ENCODE measurements at places on chromosomes 4 and X. TPM values are rescaled to one million over a fixed set of nuclear protein-coding genes. Genes with fewer than 3 reads are reported as not detected.

DNA sequence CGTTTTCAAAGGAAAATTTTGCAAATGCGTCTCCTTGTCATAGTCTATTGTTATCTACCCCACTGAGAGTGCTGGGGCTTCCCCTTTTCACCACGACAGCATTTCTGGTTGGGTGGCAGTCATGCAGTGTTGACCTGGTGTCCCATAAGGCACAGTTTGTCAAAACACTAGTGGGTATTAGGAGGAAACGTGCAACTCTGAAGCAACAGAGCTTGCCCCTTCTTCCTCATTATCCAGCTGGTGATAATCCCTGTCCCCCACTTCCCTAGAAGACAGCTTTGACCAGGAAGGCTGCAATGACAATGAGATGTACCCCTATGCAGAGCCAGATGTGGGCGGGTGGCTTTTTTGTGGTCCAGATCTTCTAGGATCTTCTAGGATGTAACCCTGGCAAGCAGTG is 1.8 kb downstream of the TBC1D1 start:
- DNase-seq, result no peak

WNK3 gene
- 0.15 TPM for total RNA-seq

- no peak for DNase-seq
Observed at GRCh38 chrX:96407072-96407471, 277.6 kb upstream of the DIAPH2 start.

- DNase-seq, result no peak
Observed at GRCh38 chr4:5658974-5659373, 49.4 kb downstream of the EVC2 start.

GRCh38 chrX:97389761-97390192 is 506.1 kb downstream of the RPA4 start:
- DNase-seq, result no peak

ATP1B4 gene
- 41.5 TPM for total RNA-seq

SAGE1 gene
- not detected for total RNA-seq

DNA sequence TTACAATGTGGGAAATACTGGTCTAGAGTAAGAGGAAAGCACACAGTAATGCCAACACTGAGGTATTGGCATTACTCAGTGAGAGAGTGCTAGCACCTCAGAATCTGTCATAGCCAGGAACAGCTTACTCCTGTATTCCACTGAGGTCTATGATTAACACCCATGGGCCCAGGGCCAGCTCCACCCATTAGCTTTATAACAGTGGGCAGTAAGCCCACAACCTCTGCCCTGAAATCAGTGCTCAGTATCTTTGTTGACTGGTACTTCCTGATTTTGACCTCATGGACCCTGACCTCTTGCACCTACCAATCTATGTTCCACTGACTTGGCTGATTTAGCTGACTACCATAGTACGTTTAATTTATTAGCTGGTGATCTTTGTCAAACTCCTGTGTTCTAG is 56.1 kb downstream of the LANCL3 start:
- DNase-seq, result no peak

DNA sequence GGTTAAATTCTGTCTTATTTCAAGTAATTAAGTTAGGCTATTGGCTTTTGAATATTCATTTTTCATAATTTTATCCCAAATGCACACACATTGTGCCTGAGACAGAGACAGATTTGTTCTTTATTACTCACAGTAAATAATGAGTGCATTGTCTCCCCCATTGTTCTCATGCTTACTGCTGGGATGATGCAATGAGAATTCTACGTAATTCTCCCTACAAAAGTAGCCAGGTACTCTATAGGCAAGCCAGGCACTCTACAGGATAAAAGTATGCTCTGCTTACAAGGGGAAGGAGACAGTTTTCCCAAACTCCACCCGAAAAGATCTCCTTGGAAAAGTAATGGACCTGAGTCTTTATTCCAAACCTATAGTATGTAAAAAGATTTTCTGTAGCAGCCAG is 1890.7 kb upstream of the PCDH10 start:
- no peak for DNase-seq

PPARGC1A gene
- total RNA-seq, result 89.3 TPM

- no peak for DNase-seq
Observed at GRCh38 chr4:16136827-16137226, 53.0 kb upstream of the PROM1 start.

SLITRK4 gene
- 39.2 TPM for total RNA-seq

- DNase-seq, result no peak
Observed at GRCh38 chr4:123133397-123134050, 211.1 kb upstream of the NUDT6 start.

DUSP21 gene
- not detected for total RNA-seq

GRCh38 chr4:11297201-11297600 is 131.5 kb downstream of the HS3ST1 start:
- no peak for DNase-seq

Measured in psoas muscle (tissue), 8 donors.